ENCODE measurements at places on chromosomes 12 and 14.

GRCh38 chr14:75968456-75968855 lies 13.3 kb downstream of the TGFB3 start:
- DNase-seq: no peak

DNA sequence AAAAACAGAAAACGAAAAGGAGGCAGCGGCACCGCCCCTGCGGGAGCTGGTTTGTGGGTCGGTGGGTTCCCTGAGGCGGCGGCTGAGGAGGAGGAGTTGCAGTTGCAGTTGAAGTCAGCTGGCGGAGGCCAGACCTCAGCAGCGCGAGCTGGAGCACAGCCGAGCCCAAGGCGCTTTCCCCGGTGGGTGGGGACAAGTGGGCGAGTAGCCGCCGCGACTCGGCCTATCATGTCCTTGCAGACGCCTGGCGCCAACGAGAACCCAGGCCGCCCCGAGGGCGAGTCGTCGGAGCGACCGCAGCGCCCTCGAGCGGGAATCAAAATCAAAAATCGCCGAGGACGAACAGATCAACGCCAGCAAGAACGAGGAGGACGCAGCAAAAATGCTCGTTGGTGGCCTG lies 12.7 kb upstream of the CLEC1A start:
- no peak for DNase-seq

GRCh38 chr14:104599446-104599845 lies 5.1 kb downstream of the TMEM179 start:
- no peak for DNase-seq

DNA sequence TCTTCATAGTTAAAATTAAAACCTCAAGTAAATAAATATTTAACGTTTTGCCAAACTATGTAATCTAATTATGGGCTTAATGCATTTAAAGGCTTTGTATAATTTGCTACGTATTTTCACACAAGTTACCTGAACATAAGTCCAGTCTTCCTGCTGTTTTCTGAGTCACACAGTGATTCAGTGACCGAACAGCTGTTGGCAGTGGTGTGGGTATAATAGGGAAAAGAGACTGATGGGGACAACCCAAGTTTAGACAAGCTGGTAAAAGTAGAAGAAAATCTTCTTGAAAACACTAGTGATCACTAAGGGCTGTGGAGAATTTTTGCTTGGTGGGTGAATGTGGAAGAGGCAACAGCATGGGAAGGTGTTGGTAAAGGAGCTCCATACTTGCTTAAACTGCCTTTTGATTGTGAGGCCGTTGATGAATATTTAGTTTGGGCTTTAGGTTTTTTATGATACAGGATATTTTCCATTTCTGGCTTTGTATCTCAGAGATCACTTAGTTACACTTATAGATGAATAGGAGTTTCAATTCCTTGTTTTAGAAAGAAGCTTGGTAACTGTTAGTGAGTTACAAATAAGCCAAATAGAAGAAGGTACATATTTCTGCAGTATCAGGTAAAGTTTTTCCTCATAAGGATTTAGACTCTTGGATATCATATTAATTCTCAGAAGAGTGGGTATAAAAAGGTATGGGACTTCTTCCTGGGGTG lies 23.9 kb downstream of the LRRK2 start:
- no peak for DNase-seq

- DNase-seq: peak; percentile 61
Measured at GRCh38 chr14:74913986-74914573, 9.0 kb downstream of the RPS6KL1 start.

- peak; percentile 28 for DNase-seq
Measured at GRCh38 chr14:59297071-59297776, 108.8 kb downstream of the DAAM1 start.

Measured in NB4 (cell line).